Erythroblast (primary cell): ENCODE measurements at places on chromosomes 13 and 19.

DNA sequence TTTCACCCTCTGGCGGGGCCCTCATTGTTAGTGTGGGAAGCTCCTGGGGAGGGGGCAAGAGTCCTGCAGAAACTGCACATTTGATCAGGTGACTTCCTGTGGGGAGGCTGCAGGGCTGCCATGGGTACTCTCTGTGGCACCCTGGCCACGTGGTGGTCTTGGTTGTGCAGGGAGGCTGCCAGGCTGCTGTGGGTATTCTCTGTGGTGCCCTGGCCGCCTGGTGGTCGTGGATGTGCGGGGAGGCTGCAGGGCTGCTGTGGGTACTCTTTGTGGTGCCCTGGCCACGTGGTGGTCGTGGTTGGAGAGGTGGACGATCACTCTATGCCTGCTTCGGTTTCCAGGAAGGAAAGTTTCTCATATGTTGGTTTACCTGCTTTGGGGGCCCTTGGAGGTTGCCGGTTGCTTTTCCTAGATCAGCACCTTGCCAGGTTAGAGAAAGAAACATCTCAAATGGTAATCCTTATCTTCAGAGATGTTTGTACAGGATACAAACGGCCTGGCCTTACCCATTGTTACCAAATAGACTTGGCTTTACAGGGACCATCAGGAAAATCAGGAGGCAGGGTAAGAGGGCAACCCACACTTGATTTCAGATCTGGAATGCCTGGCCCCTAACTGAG is 22.9 kb downstream of the TEX29 start:
- no peak for DNase-seq

- DNase-seq: no peak
Observed at GRCh38 chr13:31413516-31413915, 213.7 kb downstream of the B3GLCT start.

GRCh38 chr19:10625762-10626138 is 397 bp downstream of the SLC44A2 start:
- no peak for DNase-seq

DNA sequence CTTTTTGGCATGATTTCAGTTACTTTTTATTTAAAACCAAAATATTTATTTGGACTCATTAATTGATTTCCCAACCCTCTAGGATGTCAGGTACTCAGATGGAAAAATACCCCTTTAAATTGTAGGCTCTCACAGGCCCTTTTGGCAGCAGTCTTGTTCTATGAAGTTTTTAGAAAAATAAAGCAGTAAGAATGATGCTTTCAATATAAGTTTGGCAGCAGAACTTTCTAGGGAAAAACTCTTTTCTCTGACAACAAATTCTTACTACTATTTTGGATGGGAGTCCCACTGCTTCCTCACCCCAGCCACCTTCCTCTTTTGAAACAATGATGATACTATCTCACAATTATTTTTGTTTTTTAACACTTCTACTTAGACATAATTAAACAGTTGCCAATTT is 581.6 kb upstream of the SGCG start:
- no peak for DNase-seq

DNA sequence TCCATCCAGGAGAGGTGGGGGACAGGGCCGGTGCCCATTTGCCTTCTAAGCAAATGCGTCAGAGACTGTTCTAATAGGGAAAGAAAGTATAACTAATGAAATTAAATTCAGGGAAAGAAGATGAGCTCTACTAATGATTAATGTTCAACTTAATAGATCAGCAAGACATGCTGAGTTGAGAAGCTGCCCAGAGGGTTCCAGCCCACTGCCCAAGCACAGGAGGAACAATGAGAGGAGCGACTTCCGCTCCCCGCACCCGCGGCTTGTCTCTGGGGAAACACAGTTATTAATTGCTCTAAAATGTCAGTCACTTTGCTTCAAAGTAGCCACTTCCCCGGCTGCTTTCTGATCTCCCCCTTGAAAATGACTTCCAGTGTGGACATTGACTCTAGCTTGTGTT is 331.3 kb downstream of the UQCRFS1 start:
- DNase-seq: no peak

- DNase-seq: no peak
Observed at GRCh38 chr13:107808389-107808788, 406.9 kb downstream of the LIG4 start.

- no peak for DNase-seq
Observed at GRCh38 chr19:19535311-19536191, 2.5 kb upstream of the CILP2 start.

DNA sequence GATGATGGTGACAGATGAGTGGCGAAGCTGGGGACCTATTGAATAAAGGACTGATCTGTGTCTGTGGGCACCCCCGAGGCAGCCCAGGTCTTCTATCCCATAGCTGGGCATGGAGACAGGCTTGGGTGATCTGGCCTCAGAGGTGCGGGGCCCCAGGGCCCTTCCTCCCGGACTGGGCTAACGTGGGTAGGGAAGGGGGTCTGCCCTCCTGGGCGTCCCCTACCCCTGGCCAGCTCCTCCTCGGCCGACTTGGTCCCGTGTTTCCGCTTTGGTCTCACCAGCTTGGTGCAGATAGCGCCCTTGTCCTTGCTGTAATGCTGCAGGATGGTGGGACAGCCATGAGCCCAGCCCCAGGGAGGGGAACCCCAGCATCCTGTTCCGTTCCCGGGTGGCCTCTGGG is 3.3 kb downstream of the MATK start:
- no peak for DNase-seq

GRCh38 chr13:20272588-20273171 is 40.6 kb upstream of the GJB6 start:
- DNase-seq: no peak

DNA sequence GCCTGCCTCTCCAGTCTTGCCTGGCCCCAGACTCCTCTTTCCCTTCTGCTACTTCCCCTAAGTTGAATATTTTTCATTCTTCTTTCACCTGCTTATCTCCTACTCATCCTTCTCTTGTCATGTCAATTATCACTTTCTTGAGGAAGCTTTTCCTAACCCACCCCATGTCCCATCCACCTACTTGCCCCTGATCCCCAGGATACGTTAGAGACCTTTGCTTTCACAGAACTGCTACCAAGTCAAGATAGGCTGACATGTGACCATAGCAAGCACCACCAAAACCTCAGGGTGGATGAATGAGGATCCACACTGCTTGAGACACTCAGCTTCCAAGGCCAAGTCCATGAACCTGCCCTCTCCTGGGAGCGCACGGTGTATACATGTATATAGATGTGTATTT is 131.5 kb downstream of the DNAJC15 start:
- DNase-seq: no peak

DNA sequence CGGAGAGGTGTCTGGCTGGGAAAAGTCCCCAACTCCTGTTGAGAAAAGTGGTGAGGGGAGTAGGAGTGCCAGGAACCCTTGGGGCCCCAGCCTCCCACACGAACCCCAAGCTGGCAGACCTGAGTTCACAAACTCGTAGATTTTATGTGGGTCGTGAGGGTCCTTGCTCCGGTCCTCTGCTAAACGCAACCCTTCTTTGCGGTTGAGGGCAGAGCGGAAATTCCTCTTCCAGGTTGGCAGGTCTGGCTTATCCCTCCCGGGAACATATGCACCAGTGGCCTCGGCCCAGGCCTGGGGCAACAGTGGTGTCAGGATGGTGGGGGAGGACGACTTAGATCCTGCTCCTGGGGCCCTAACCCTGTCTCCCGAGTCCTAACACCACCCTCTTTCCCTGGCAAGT is 2.4 kb downstream of the IRF3 start:
- DNase-seq: no peak

- no peak for DNase-seq
Observed at GRCh38 chr13:99375738-99376080, 68.5 kb upstream of the GPR183 start.

- no peak for DNase-seq
Observed at GRCh38 chr13:22050951-22051563, 380.2 kb downstream of the FGF9 start.

GRCh38 chr19:46447824-46448223 is 19.1 kb upstream of the PNMA8C start:
- DNase-seq: no peak

GRCh38 chr19:34732612-34733211 is 1.3 kb upstream of the ZNF181 start:
- peak; percentile 6 for DNase-seq

- peak; percentile 10 for DNase-seq
Observed at GRCh38 chr13:97749174-97749573, 204.3 kb upstream of the IPO5 start.

DNA sequence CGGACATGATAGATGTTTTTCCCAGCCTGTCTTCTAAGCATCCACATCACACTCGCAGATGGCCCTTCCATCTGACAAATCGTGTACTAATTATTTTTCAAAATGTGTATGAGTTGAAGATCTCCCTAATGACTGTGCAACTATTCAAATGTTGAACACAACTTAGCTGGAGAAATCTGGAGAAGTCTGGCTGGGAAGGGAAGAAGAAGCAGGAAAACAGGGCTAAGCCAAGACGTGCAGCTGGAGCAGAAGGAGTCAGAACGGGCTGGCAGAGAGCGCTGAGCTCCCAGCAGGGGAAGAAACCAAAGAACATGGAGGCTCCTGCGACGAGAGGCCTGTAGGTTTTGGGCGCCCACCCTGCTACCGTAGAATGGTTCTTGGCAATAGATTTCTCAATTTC is 13.2 kb upstream of the LATS2 start:
- DNase-seq: no peak

GRCh38 chr19:46732172-46732938 is 13.5 kb upstream of the FKRP start:
- DNase-seq: no peak

DNA sequence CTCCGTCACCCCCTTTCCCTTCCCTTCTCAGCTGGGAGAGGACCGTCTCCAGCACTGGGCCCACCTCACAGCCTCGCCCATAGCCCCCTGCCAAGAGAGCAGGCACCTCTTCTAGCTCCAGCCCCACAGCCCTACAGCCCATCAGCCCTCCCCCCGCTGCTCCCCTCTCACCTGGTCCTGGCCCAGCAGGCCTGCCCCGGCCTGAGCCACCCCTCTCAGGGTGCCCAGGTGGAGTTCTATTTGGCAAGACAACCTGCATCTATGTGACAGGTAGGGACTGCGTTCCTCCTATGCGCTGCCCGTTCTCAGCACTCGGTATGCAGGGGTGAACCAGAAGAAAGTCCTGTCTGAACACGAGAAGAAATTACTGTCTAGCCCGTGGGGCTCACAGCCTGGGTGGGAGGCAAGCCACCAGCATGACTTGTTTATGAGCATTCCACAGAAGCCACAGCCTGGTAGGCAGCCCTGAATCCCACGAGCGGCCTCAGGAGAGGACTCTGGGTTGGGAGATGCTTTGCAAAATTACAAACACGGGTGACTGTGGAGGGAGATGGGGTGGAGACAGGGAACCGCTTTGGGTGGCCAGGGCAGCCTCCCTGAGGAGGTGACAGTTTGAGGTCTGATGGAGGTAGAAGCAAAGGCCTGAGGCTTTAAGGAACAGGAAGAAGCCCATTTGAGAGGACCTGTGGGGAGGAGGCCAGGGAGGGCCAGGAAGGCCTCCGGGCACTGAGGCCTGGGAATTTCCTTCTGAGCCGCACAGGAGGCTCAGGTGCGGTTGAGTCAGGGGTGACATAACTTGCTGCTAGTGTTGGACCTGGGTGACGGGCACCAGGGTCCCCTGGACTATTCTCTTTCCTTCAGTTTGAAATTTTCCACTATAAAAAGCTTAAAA is 1.2 kb upstream of the PLEKHF1 start:
- no peak for DNase-seq

- DNase-seq: no peak
Observed at GRCh38 chr13:21938636-21939035, 267.8 kb downstream of the FGF9 start.

DNA sequence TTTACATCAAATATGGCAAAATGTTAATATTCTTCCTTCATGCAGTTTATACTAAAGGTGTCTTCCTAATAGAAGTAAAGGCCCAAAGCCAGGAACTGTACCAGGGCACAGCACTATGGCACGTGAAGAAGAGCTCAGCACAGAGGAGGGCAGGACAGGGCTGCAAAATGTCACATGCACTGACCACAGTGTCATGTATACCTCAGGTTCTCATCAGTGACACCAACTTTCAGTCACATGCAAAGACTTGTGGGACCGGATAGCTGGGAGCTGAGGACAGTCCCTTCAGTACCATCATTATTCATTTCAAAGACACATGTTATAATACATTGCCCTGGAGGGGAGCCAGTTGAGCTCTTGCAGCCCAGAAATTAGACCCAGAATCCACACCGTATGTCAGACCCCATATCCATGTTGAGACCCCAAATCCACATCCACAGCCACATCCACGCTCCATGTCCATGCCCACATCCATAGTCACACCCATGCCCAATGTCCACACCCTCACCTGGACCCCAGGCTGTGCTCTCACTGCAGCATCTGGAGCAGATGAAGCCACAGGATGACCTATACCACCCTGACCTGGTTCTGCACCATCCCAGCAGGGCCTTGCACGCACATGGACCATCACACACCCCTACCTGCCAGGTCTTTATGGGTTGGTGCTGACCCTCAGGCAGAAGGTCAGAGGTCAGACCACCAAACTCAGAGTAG is 111.8 kb downstream of the TUBA3C start:
- DNase-seq: no peak

GRCh38 chr13:50798923-50799322 is 44.6 kb downstream of the DLEU7 start:
- no peak for DNase-seq

- no peak for DNase-seq
Observed at GRCh38 chr19:8663920-8664670, 33.7 kb downstream of the NFILZ start.

GRCh38 chr13:35940734-35941133 is 190.4 kb downstream of the DCLK1 start:
- DNase-seq: no peak

- no peak for DNase-seq
Observed at GRCh38 chr19:35229601-35230000, 1.1 kb upstream of the FAM187B start.

GRCh38 chr19:1910177-1910576 is 5.0 kb downstream of the ADAT3 start:
- DNase-seq: no peak

DNA sequence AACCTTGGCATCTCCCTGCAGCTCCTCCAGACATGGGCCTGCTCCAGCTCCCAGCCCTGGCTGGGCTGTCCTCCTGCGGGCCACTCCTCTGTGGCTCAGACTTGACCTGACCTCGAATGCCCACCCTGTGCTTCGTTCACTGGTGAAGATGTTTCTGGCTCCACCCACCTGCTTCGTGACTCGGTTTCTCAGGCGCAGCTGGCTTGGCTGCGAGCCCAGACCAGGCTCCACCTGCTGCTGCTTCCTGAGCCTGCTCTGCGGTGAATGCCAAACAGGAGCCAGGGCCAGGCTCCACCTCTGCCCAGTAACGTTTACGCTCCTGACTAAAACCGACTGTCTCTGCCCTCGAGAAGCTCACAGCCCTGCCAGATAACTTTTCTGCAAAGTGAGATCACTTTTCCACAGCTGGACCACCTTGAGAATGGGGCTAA is 8.9 kb upstream of the RSPH6A start:
- no peak for DNase-seq

DNA sequence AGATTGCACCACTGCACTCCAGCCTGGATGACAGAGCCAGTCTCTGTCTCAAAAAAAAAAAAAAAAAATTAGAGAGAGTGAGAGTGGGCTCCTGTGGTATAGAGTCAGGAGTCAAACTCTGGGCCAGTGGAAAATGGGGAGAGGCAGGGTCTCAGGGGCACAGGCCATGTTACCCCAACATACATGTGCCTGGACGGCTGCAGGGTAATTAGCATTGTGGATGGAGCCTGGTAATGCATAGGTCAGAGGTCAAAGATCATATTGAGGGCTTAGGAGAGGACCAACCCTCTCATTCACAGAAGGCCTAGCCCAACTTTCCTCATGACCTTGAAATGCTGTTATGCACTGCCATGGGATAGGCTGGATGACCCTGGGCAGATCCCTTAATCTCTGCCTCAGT is 7.1 kb downstream of the CLIP3 start:
- no peak for DNase-seq

- DNase-seq: no peak
Observed at GRCh38 chr19:1282588-1283206, 3.0 kb upstream of the EFNA2 start.
